ENCODE measurements at places on chromosomes 11 and 22. TPM values are rescaled to one million over a fixed set of nuclear protein-coding genes. Genes with fewer than 3 reads are reported as not detected.

GRCh38 chr22:48178536-48178935 lies 1416.1 kb downstream of the TBC1D22A start:
- H3K36me3 ChIP-seq, result no peaks in the 10 kb centered on the region
- no peak overlapping the region for H3K4me3 ChIP-seq
- no peak for DNase-seq

DNA sequence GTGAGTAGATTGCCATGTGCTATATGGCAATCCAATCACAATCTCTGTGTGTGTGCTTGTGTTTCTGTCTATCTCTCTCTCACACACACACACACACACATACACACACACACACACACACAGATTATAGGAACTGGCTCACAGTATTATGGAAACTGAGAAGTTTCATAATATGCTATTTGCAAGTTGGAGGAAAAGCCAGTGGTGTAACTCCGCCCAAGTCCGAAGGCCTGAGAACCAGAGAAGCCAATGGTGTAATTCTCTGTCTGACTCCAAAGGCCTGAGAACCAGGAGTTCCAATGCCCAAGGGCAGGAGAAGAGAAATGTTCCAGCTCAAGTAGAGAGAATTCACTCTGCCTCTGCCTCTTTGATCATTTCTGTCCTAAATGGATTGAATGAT lies 37.2 kb downstream of the GLYATL2 start:
- no peak overlapping the region for H3K27ac ChIP-seq
- no peak for DNase-seq
- H3K27me3 ChIP-seq, result no peaks in the 10 kb centered on the region
- H3K36me3 ChIP-seq, result no peaks in the 10 kb centered on the region

GRCh38 chr22:41976070-41976901 lies 7.0 kb downstream of the SEPTIN3 start:
- H3K4me1 ChIP-seq, result peaks cover 15% of the 10 kb centered on the region
- peak overlapping the region; percentile 67 for H3K27ac ChIP-seq
- peak overlapping the region; percentile 82 for H3K4me3 ChIP-seq
- H3K27me3 ChIP-seq, result peaks cover 48% of the 10 kb centered on the region
- peak; percentile 91 for DNase-seq

Gene KCNA4
- not detected for total RNA-seq

- no peak for DNase-seq
- no peaks in the 10 kb centered on the region for H3K36me3 ChIP-seq
- no peak overlapping the region for H3K27ac ChIP-seq
These were observed 471.1 kb downstream of the TBC1D22A start for GRCh38 chr22:47233316-47234243.

DNA sequence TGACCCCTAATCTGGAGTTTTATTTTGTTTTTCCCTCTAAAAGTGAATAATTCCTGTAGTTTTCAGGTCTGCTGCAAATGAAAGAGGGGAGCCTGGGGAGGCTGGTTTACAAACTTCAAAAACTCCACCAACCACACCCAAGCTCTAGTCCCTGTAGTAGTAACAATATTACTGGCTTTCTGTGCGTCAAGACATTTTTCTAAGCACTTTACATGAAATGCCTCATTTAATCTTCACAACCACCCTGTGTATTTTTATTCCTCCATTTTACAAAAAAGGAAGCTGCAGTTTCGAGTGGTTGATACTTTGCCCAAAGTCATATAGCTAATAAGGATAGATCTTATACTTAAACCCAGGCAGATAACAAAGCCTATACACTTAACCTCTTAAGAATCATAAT lies 23.5 kb downstream of the CTNND1 start:
- H3K4me3 ChIP-seq, result no peak overlapping the region
- no peak overlapping the region for H3K27ac ChIP-seq
- peaks cover 13% of the 10 kb centered on the region for H3K4me1 ChIP-seq
- peaks cover 4% of the 10 kb centered on the region for H3K36me3 ChIP-seq

Gene EHF
- not detected for total RNA-seq

Gene OR52I1
- total RNA-seq, result not detected

GRCh38 chr11:125165111-125165842 lies 726 bp downstream of the PKNOX2 start:
- H3K27ac ChIP-seq, result no peak overlapping the region
- peaks cover 2% of the 10 kb centered on the region for H3K36me3 ChIP-seq
- peak overlapping the region; percentile 82 for H3K4me3 ChIP-seq
- peaks cover 19% of the 10 kb centered on the region for H3K4me1 ChIP-seq
- peak; percentile 62 for DNase-seq
- peaks cover 78% of the 10 kb centered on the region for H3K27me3 ChIP-seq

GRCh38 chr11:97965849-97966646 lies 1054.7 kb upstream of the CNTN5 start:
- H3K27me3 ChIP-seq, result no peaks in the 10 kb centered on the region
- H3K27ac ChIP-seq, result no peak overlapping the region
- H3K4me3 ChIP-seq, result no peak overlapping the region
- H3K4me1 ChIP-seq, result no peaks in the 10 kb centered on the region

GRCh38 chr11:61969838-61970662 lies 2.6 kb upstream of the FTH1 start:
- H3K27me3 ChIP-seq, result no peaks in the 10 kb centered on the region
- H3K4me3 ChIP-seq, result no peak overlapping the region
- peaks cover 54% of the 10 kb centered on the region for H3K4me1 ChIP-seq

Gene TCF20
- 85.4 TPM for total RNA-seq

- no peak for DNase-seq
- H3K4me1 ChIP-seq, result peaks cover 3% of the 10 kb centered on the region
- peaks cover 36% of the 10 kb centered on the region for H3K27me3 ChIP-seq
- no peak overlapping the region for H3K4me3 ChIP-seq
- H3K27ac ChIP-seq, result no peak overlapping the region
- no peaks in the 10 kb centered on the region for H3K36me3 ChIP-seq
These were observed 7.9 kb upstream of the DTX4 start for GRCh38 chr11:59164028-59164427.

- H3K4me3 ChIP-seq, result no peak overlapping the region
- H3K4me1 ChIP-seq, result no peaks in the 10 kb centered on the region
- no peaks in the 10 kb centered on the region for H3K36me3 ChIP-seq
- DNase-seq, result no peak
- H3K27ac ChIP-seq, result no peak overlapping the region
- H3K27me3 ChIP-seq, result peaks cover 9% of the 10 kb centered on the region
These were observed 7.7 kb upstream of the DGAT2 start for GRCh38 chr11:75760710-75761493.

GRCh38 chr11:29482510-29482909 lies 534.3 kb downstream of the KCNA4 start:
- no peak overlapping the region for H3K4me3 ChIP-seq
- H3K27ac ChIP-seq, result no peak overlapping the region
- H3K4me1 ChIP-seq, result no peaks in the 10 kb centered on the region
- no peaks in the 10 kb centered on the region for H3K27me3 ChIP-seq

Gene CASP4
- 25.0 TPM for total RNA-seq

Gene MS4A1
- not detected for total RNA-seq

Gene ASRGL1
- 3.6 TPM for total RNA-seq

All from activated CD4-positive, alpha-beta T cell treated with anti-CD3 and anti-CD28 coated beads, Interleukin-2, amount 10 ng/mL, durations not matched to agents 24 days and 14 days (primary cell).